ENCODE measurements at places on chromosomes 7 and 10. TPM values are rescaled to one million over a fixed set of nuclear protein-coding genes. Genes with fewer than 3 reads are reported as not detected.

Gene PLCE1
- 0.19 TPM for total RNA-seq

- DNase-seq = no peak
Observed at GRCh38 chr10:76382381-76382851, 951.0 kb downstream of the LRMDA start.

GRCh38 chr7:51517187-51517586 lies 200.6 kb upstream of the COBL start:
- DNase-seq = no peak

DNA sequence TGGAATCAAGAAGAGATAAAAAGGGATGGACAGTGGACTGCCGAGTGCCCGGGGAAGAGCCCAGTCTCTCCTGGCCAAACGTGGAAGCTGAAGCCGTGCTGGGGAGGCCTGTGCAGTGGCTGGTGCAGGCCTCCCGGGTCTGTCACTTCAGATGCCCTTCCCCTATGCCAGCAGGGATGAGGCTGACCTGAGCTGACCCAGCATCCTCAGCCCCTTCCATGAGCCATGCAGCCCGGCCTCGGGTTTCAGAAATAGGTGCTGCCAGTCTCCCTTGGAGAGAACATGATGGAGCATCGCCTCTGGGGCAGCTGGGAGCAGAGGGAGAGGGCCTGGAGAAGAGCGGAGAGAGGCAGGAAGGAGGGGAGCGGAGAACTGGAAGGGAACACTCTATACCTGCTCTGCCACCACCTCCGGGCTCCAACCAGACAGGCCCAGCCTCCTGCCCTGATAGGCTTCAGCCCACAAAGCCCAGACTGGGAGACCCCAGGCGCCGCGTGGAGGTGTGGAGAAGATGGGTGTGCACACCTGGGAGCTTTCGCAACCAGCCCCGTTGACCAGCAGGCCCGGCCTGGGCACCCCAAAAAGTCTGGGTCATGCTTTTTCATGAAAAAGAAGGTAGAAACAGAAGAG lies 68.6 kb upstream of the PPP2R2D start:
- no peak for DNase-seq

DNA sequence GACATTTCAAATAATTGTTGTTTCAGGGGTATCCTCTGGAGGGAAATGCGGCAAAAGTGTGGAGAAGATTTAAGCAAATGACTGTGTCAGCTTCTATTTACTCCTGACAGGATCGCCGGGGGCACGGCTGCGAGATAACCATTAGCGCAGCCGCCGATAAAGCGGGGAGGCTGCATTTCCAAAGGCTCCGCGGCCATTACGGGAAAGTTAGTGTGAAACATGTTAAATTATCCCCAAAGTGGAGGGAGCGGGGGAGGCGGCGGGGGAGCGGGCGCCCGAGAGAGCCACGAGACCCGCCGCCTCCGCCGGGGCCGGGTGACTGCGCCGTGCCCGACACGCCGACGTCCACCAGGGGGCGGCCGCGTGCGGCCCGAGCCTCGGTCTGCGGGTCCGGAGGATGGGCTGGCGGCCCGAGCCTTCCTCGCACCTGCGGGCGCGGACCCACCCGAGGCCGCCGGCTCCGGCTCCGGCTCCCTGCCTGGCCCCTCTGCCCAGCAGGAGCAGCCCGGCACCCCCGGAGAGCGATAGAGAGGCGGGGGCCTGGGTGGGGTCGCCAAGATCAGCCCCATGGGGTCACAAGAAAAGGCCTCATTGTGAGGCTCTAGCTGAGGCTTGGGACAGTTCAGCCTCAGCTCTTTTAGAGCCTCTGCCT lies 74.4 kb upstream of the PAX2 start:
- no peak for DNase-seq

Data from glomerular endothelial cell (primary cell).